Testis (tissue), 5 donors: ENCODE measurements at places on chromosomes 12 and 14.

GRCh38 chr14:76948213-76948947 lies 80.1 kb downstream of the IRF2BPL start:
- peak; percentile 47 for DNase-seq

DNA sequence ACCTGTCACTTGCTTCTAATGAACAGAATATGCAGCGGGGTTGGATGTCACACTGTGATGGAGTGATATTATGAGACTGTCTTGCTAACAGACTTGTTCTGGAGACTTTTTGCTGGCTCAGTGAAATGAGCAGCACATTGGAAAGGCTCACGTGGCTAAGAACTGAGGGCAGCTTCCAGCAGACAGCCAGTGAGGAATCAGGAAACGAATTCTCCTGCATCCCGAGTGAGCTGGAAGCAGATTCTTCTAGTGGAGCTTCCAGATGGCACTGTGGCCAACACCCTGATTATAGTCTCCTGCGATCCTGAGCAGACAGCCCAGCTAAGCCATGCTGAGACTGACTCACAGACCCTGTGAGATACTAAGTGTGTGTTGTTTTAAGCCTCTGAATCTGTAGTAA lies 16.1 kb upstream of the TSPAN9 start:
- DNase-seq = no peak

- no peak for DNase-seq
These were observed 352.0 kb downstream of the ZFP36L1 start for GRCh38 chr14:68440820-68441219.

- DNase-seq = no peak
These were observed 310.0 kb downstream of the ZFP36L1 start for GRCh38 chr14:68482772-68483395.

DNA sequence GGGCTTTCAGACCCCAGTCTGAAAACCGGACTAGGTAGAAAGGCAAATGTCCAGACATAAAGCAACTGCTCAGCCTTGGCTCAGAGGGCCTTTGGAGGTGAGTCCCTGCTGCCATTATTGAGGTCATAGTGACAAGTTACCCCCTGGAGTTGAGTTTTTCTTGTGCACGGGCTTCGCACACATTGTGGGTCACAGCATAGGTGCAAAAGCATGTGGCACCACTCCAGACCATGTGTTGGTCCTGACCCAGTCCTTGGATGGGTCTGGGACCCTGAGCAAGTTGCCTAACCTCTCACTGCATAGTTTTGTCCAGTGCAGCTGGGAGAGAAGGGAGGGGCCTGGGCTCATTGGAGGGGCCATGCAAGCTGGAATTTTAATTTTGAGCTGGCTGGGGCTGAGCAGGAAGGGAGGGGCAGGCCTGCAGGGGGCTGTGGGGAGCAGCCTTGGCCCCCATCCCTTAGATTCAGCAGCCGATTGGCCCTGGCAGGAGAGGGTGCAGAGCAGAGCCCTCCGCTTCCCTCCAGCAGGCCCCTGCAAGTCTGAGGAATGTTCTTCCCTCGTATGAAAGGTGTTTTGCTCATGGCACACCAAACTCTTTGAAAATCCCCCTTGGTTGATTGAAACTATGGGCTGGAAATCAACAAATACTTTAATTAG lies 4.2 kb upstream of the KRT5 start:
- no peak for DNase-seq

DNA sequence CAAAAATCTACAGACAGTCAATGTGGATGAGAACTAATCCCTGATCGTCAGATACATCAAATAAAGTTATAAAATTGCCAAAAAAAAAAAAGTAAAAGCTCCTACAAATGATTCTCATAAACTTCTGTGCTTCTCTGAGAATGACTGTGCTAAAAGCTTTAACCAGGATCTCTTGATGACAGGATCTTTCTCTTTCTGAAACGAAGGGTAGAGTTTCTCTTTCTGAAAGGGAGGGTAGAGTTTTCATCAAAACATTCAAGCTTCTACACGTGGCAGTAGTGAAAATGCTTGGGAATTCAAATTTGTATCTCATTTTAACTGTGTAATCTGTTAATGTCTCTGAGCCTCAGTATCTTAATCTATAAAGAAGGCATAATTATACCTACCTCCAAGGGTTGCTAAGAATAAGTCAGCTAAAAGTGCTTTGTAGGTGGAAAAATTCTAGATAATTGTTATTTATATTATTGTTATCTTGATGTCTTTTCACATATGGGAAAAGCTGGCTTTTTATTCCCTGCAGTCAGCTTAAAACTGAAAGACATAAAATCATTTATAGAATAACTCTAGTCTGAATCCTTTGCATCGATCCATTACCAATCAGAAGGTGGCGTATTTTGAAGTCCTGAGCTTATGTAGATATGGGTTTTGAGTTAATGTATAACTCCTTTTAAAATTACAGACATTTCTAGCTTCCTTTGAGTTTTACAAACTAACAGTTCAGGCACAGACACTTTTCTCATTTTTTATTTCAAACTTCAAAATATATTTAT lies 157.4 kb downstream of the DACT1 start:
- no peak for DNase-seq

GRCh38 chr12:62689042-62689839 lies 222.6 kb downstream of the MON2 start:
- no peak for DNase-seq

GRCh38 chr12:38373784-38374183 lies 57.2 kb downstream of the ALG10B start:
- DNase-seq = no peak
